ENCODE measurements at places on chromosomes 12 and 14.

GRCh38 chr14:49768301-49769121 is 558 bp downstream of the KLHDC2 start:
- peak; percentile 79 for DNase-seq

DNA sequence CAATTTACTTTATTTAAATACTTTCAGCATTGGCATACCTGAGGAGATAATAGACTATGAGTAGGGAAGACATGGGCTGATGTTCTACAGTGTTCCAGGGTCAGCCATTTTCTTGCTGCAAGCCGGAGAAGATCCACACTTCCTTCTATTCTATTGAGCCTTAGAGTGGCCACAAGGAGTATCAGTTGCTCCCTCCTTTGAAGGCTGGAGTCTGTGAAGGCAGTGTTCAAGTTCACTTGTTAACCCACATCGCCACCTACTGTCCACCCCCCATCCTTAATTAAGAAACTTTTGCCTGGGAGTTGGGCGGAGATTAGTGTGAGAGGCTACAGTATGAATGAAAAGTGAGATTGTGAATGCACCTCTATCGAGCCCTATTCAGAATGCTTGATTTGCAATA is 666.6 kb downstream of the NRXN3 start:
- DNase-seq = peak; percentile 72

DNA sequence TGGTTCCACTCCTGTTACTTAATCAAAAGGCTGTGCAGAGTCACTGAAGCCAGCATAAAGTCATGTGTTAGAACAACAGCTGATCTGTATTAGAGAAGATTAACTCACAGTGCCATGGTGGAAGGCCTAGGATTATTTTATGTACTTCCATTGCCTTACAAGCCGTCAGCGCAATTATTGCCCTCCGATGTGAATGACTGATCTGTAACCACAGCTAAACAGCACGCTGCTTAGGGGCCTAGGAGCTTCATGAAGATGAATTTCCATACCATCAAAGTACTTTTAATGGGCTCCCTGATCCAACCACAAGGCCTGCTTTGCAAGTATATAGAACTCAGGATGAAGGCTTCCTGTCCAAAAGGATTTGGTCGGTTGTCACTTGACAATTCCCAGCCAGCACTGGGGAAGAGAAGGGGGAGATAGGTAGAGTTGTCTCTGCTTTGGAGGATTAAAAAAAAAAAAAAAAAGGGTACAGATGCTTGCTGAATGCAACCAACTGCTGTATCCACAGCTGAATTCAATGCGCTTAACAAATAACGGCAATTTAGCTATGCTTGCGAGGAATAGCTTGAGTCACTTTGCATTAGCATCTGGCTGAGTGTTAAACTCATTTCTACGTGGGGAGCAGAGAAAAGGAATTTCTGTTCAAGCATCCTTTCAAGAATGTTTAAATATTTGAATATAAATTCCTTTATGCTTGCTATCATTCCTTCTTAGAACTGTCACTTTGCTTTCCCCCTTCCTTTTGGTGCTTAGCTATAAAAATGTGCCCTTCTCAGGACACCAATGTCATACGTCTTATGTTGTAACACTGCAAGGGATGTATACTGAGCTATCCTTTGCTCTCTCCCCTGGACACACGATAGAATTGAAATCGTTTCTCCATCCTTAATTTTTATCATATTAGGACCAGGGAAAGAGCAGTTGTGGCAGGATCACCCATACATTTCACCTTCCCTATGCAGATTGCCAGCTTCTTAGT is 387.8 kb downstream of the SOX5 start:
- DNase-seq = no peak

DNA sequence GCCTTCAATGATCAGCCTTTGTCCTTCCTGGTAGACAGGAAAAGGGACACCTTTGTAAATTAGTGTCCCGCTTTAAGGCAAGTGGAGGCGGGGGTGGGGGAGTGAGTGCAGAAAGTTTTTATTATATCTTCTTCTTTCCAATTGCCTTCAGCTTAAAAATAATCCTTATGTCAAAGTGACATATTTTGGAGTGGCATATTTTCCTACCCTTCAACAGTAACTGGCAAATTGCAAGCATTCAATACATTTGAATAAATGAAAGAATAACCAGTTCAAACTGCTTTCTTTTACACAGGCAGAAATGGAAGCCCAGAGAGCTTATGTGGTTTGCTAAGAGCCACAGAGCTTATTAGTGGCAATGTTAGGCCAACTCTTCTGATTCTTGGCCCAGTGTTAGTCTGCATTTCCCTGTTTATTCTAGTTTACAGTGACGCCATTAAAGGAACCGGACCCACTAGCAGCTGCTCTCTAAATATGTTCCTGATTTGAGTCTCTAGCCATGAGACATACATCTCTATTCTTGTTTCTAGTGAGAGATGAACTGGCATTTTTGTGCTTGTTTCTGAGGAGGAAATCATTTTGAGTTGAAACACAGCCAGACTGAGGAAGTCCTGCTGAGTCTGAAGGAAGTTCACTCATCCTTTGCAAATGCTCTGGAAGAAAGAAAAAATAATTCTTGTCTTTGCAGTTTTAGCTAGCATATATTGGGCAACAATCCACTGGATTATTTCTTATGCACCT is 468.7 kb downstream of the NOVA1 start:
- DNase-seq = no peak

GRCh38 chr14:93232159-93232558 is 25.1 kb downstream of the UBR7 start:
- DNase-seq = no peak

- DNase-seq = peak; percentile 99
Observed at GRCh38 chr12:11580125-11580751, 69.2 kb upstream of the ETV6 start.

All from bronchial epithelial cell (primary cell).